Heart left ventricle (tissue), 16 donors: ENCODE measurements at places on chromosomes 5 and 9. TPM values are rescaled to one million over a fixed set of nuclear protein-coding genes. Genes with fewer than 3 reads are reported as not detected.

ELAVL2 gene
- total RNA-seq = 0.19 TPM

ASPN gene
- total RNA-seq = 25.9 TPM

SPINK5 gene
- 0.44 TPM for total RNA-seq

SPATA31C1 gene
- not detected for total RNA-seq

PRR16 gene
- total RNA-seq = 16.2 TPM

C9orf152 gene
- total RNA-seq = not detected

DNA sequence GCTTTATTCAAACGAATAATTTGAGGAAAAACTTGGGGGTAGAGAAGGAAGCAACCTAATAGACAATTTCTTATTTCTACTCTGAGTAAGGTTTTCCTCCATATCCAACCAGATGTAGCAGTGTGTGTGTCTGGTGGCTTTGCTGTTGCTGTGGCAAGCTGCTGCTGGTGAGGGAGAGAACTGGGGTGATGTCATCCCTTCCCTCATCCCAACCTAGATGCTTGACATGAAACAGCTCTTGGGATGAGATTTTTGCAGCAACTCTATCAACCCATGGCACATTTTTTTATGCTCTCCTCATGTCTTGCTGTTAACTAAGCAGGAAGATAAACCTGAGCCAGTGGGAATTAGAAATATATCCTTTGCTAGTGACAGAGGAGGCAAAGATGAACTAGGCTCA is 135.8 kb downstream of the PCSK1 start:
- H3K4me3 ChIP-seq = no peak overlapping the region
- DNase-seq = no peak
- no peaks in the 10 kb centered on the region for H3K36me3 ChIP-seq
- H3K27me3 ChIP-seq = no peaks in the 10 kb centered on the region
- peaks cover 30% of the 10 kb centered on the region for H3K4me1 ChIP-seq

- no peaks in the 10 kb centered on the region for H3K27me3 ChIP-seq
- H3K4me1 ChIP-seq = no peaks in the 10 kb centered on the region
- H3K4me3 ChIP-seq = no peak overlapping the region
- DNase-seq = no peak
- H3K27ac ChIP-seq = no peak overlapping the region
- peaks cover 92% of the 10 kb centered on the region for H3K36me3 ChIP-seq
Measured at GRCh38 chr5:6747103-6747502, 33.9 kb downstream of the TENT4A start.

DNA sequence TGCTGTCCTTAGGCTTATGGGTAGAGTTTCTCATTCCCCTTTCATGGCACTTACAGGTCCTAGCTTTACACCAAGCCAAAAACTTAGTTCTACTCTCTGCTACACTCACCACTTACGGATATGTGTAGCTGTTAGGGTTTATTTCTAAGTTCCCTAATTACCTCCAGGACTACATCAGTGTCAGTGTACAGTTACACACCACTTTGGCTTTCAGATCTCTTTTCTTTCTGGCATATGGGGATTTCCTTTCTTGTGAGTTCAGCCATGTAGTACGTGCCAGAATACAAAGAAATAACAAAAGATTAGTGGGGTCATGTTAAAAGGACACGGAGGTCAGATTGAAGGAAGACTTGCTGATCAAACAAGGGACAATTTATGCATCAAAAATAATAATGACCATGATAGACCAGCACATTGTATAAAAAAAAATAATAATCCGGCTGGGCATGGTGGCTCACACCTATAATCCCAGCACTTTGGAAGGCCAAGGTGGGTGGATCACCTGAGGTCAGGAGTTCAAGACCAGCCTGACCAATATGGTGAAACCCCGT is 41.8 kb downstream of the LYRM7 start:
- no peak for DNase-seq
- no peak overlapping the region for H3K4me3 ChIP-seq
- no peaks in the 10 kb centered on the region for H3K4me1 ChIP-seq

DNA sequence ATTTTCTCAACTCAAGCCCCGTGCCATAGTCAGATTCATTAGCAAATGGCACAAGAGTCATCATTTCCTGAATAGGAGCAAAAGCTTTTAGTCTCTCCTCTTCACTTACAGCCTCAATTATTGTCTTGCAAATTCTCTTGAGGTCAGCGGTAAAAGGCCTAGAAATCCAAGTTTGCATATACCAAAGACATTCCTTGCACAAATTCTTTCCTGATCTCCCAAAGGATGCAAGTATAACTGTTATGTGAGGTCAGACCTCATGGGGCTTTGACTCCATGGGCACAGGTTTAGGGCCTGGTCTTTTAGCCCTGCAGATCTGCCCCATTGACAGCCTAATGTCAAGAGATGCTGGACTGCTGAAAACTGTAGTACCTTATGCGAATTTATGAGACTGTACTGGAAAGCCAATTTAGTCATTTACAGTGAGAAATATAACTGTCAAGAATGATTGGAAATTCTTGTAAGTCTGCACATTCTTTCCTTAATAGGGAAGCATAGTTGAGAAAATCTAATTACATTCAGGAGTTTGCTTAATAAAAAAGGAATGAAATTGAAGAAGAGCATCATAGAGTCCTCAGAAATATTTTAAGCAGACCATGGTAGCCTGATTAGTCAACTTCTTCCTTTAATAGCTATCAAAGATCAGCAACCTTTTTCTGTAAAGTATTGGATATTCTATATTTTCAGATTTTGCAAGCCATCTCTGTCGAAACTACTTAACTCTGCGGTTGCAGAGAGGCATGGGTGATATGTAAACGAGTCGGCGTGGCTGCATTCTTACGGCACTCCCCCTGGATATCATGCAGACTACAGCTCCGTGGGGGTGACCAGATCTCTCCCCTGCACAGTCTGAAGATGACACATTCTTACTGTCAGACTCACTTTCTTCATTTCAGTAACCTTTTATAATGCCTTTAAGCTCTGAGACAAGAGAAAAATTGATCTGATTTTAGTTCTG is 45.2 kb downstream of the GCNT4 start:
- H3K36me3 ChIP-seq = no peaks in the 10 kb centered on the region
- no peaks in the 10 kb centered on the region for H3K27me3 ChIP-seq
- H3K4me3 ChIP-seq = no peak overlapping the region
- H3K27ac ChIP-seq = no peak overlapping the region
- no peak for DNase-seq
- H3K4me1 ChIP-seq = no peaks in the 10 kb centered on the region

- no peak for DNase-seq
- H3K4me3 ChIP-seq = no peak overlapping the region
- H3K27ac ChIP-seq = no peak overlapping the region
Measured at GRCh38 chr5:54669285-54669684, 151.7 kb downstream of the SNX18 start.

GRCh38 chr9:100228352-100228869 is 124.3 kb downstream of the TEX10 start:
- DNase-seq = no peak
- no peak overlapping the region for H3K4me3 ChIP-seq
- no peaks in the 10 kb centered on the region for H3K4me1 ChIP-seq
- no peaks in the 10 kb centered on the region for H3K27me3 ChIP-seq
- no peak overlapping the region for H3K27ac ChIP-seq

DNA sequence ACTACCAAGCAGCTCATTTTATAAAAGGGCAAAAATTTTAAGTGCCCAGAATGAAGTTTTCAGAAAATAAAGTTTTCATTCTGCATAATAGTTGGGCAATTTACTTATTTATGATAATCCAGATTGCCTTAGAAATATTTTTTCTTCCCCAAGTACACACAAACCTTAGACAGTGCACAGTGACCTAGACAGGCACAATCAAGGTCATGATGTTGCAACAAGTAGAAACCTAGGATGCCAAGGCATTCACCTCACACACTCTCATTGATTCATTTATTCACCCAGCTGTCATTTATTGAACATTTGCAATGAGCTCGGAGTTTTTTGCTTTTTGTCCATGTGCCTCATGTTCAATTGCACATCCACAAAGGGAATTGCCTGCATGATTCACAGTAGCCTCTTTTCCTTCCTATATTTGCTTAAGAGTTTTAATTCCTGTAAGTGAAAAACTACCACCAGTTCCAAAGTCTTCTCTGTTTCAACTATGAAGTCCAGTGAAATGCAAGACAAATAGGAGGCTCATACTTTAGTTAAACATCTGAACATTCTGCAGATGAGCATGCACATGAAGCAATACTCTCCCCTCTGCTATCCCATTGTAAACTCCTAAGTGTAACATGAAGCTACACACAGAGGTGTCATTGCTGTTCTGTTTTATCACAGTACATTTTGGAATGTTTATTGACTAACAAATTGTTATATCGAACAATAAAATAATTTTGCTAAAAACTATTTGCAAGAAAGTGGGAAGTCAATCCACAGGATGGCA is 122.9 kb downstream of the HINT1 start:
- no peaks in the 10 kb centered on the region for H3K4me1 ChIP-seq
- H3K27ac ChIP-seq = no peak overlapping the region
- no peak for DNase-seq
- H3K27me3 ChIP-seq = no peaks in the 10 kb centered on the region

DNA sequence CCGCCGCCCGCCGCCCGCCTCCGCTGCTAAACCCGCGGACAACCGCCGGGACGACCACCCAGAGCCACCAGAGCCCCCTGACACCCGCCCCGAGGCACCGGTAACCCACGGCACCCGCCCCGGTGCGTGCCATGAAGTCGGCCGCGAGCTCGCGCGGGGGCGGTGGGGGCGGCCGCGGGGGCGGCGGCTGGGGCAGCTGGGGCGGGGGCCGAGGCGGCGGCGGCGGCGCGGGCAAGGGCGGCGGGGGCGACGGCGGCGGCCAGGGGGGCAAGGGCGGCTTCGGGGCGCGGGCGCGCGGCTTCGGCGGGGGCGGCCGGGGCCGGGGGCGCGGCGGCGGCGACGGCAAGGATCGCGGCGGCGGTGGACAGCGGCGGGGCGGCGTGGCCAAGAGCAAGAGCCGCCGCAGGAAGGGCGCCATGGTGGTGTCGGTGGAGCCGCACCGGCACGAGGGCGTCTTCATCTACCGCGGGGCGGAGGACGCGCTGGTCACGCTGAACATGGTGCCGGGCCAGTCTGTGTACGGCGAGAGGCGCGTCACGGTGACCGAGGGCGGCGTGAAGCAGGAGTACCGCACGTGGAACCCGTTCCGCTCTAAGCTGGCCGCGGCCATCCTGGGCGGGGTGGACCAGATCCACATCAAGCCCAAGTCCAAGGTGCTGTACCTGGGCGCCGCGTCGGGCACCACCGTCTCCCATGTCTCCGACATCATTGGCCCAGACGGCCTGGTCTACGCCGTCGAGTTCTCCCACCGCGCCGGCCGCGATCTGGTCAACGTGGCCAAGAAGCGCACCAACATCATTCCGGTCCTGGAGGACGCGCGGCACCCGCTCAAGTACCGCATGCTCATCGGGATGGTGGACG is 499 bp downstream of the FBLL1 start:
- DNase-seq = no peak
- no peaks in the 10 kb centered on the region for H3K4me1 ChIP-seq
- peaks cover 26% of the 10 kb centered on the region for H3K27me3 ChIP-seq

GRCh38 chr5:38831909-38832308 is 13.9 kb upstream of the OSMR start:
- no peak overlapping the region for H3K27ac ChIP-seq
- no peaks in the 10 kb centered on the region for H3K27me3 ChIP-seq
- H3K4me1 ChIP-seq = no peaks in the 10 kb centered on the region
- H3K36me3 ChIP-seq = no peaks in the 10 kb centered on the region

DNA sequence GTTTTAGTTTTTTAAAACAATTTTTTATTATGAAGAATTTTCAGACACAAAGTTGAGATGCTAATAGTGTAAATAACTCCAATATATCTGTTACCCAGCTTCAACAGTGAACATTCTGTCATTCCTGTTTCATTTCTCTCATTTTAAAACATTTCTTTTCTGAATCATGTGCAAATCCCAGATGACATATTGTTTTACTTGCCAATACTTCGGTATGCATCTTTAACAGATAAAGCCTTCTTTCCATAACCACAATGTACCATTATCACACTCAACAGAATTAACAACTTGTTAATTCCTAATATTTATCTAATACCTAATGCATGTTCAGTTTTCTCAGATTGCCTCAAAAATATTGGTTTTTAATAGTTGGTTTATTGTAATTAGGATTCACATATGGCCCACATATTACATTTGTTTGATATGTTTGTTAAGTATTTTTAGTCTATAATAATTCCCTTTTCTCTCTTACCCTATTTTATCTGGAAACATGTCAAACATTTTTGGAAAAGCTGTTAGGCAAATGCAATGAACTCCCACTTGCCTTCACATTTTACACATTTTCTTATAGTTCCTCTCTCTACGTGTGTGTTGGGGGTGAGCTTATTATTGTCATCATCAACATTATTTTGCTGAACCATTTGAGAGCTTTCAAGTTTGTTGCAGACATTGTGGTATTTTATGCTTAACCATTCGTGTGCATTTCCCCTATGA is 58.7 kb upstream of the ANKRD55 start:
- H3K27ac ChIP-seq = no peak overlapping the region
- H3K27me3 ChIP-seq = no peaks in the 10 kb centered on the region
- peaks cover 12% of the 10 kb centered on the region for H3K4me1 ChIP-seq
- DNase-seq = no peak
- H3K36me3 ChIP-seq = no peaks in the 10 kb centered on the region
